H54 (cell line): ENCODE measurements at places on chromosomes 7 and 10.

- no peak for DNase-seq
These were observed 961.5 kb downstream of the KCNMA1 start for GRCh38 chr10:76675951-76676587.

DNA sequence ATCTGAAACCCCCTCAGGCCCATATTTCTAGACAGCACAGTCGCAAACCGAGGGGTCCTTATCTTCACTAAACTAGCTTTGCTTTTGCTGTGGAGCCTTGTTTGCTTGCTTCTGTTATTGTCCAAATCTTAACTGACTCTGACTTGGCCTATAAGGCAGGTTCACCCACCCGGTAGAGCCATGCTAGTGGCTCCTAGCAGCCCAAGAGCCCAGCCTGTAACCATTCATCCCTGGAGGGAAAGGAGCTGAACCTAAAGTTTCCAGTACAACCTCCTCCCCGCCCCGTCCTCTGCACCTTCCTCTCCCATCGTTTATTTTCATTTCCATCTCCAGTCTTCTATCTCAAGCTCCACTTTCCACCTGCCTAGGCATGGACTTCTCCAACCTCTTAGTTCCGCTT lies 345.7 kb downstream of the PTPRN2 start:
- DNase-seq: no peak

GRCh38 chr7:39507866-39508551 lies 58.2 kb upstream of the YAE1 start:
- DNase-seq: no peak

DNA sequence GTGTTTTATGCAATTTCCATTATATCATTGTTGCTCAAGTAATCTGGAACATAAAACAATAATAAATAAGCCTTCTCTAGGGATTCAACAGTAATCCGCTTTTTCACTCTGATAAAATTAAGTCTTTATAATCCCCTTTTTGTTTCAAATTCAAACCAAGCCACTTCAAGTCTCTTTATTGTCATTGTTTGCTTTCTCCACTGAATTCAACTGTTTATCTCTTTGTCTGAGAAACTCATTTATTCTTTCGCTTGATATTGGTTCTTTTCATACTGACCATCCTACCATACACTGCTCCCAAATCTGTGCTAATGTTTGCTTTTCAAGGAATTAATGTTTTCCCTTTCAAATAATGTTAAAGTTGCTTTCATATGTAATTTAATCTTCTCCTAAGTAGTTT lies 550.4 kb upstream of the PCDH15 start:
- DNase-seq: no peak

- DNase-seq: no peak
These were observed 11.0 kb downstream of the TLL2 start for GRCh38 chr10:96502561-96503282.

GRCh38 chr10:4460267-4460666 lies 365.7 kb upstream of the AKR1E2 start:
- DNase-seq: no peak
